ENCODE measurements at places on chromosomes 1 and 21. TPM values are rescaled to one million over a fixed set of nuclear protein-coding genes. Genes with fewer than 3 reads are reported as not detected.

DNA sequence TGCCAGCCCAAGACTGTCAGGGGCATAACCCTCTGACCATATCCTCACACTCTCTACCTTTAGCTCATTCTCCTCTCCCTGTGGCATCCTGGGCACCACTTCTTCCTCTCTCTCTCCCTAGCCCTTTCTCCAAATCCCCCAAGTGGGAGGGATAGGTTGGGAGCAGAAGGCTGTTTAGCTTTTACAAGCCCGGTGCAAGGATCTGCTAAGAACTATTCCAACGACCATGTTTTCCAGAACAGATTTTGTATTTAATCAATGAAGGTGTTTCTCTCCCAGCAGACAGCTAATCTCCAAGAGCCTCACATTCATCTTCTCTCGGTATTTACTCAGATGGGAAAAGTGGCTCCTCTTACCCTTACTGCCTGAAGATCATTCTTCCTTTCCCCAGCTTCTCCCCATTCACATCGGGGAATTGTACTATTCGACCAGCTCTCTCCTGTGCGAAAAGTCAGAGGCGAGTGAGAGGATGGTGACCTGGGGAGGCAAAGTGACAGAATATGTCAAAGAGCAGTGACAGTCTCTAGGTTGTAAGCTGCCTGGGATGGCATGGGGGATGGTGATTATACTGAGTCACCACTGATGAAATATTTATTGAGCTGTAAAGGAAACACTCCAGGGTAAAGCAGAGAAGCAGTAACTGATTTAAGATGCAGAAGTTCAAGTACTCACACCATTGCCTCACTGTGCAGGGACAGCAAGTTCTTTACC is 47.0 kb upstream of the RBM15 start:
- DNase-seq = no peak

The MPL gene
- 6.2 TPM for total RNA-seq

DNA sequence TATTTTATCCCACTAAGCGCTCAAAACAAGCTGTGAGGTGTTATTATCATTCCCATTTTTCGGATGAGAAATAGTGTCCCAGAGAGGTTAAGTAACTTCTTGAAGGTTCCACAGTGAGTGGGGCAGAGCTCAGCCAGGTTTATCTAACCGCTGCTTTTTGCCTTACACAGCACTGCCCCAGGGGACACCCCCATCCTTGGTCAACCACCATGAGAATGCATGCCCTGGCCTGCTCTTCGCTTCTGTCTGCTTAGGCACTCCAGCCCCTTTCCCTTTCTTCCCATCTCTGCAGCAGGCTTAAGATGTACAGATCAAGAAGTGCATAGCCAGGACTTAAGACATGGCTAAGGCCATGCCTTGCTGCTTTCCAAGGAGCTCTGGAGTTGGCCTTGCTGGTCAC is 159.0 kb upstream of the CD34 start:
- DNase-seq = no peak

DNA sequence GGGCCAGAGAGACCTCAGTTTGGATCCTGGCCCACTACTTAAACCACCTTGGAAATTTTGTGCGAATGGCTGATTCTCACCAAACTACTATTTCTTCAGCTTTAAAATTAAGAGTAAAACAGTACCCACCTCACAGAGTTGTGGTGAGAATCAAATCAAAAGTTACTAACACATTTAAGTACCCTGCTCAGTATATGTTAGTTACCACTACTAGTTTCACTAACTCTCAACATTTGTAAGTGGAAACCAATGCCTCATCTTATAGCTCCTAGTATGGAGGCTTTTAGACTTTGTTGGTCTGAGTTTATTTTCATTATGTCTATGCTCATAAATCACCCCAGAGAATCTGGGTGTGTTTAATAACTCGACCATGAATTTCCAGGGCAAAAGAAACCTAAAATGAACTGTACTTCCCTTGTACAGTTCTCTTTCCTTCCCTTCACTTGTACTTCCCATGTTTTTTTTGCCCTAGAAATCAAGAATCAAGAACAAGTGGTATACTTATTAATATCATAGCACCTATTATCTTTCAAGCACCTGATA is 11.6 kb upstream of the SERBP1 start:
- no peak for DNase-seq

DNA sequence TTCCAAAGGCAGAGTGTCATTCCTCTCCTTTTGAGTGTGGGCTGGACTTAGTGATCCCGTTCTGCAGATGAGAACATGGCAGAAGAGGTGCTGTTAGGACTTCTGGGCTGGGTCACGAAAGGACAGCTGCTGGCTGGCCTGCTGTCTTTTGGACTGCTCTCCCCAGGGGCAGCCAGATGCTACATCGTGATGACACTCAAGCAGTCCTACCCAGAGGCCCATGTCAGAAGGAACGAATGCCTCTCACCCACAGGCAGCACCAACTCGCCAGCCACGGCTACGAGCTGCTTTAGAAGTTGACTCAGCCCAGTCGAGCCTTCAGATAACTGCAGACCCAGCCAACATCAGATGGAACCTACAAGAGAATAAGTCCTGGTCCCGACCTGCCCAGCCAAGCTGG is 156.5 kb downstream of the KCNJ6 start:
- no peak for DNase-seq

The RAB25 gene
- 1.6 TPM for total RNA-seq

The KRTAP19-1 gene
- not detected for total RNA-seq

GRCh38 chr1:158257888-158258287 is 3.7 kb downstream of the CD1A start:
- no peak for DNase-seq

DNA sequence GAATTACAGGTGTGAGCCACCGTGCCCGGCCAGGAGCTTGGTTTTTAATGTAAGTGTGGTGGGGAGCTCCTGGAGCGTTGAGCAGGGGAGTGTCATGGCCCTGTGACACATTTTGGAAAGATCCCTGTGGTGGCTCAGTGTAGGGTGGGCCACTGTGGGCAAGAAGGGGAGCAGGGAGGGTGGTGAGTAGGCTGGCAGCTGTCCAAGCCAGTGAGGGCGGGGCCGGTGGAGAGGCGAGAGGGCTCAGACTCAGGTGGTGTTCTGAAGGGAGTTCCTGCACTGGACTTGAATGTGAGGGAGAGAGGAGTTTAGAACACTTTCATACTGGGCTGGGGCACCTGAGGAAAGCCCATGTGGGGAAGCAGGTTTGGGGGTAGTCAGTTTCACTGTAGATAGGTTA is 3.1 kb upstream of the EVA1B start:
- DNase-seq = no peak

- peak; percentile 11 for DNase-seq
Observed at GRCh38 chr1:117093870-117094621, 27.5 kb downstream of the TRIM45 start.

DNA sequence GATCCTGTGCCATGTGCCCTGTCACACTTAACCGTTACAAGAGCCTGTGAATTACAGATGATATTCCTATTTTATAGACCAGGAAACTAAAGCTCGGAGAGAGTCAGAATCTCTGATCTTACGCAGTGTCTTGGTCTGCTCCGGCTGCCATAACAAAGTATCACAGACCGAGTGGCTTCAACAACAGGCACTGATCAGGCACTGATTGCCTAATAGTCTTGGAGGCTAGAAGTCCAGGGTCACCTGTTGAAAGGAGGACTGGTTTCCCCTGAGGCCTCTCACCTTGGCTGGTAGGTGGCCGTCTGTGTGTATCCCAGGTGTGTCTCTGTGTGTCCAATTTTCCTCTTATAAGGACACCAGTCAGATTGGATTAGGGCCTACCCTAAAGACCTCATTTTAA is 31.5 kb upstream of the KCNE2 start:
- DNase-seq = no peak

The BRDT gene
- not detected for total RNA-seq

- peak; percentile 58 for DNase-seq
Observed at GRCh38 chr1:67766141-67766978, 66.9 kb downstream of the GNG12 start.

- no peak for DNase-seq
Observed at GRCh38 chr1:78758506-78758905, 108.9 kb downstream of the IFI44 start.

DNA sequence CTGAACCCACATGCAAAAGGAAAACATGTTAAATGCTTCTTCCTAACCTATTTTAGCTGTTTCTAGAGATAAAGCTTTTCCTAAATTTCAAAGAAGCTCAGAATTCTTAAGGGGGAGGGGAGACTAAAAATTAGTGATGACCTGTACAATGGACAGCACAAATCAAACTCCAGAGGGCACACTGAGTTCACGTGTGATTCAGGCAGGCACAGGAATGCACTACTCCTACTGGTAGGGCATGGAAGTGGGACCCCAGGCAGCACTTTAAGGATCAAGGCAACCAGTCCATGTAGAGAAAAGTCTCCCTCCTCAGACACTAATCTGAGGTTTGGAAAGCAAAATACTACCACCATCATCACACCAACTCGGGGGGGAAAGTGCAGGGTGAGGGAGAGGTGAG is 31.3 kb upstream of the CLCA4 start:
- peak; percentile 42 for DNase-seq

- no peak for DNase-seq
Observed at GRCh38 chr1:228378873-228379460, 27.7 kb downstream of the TRIM11 start.

- DNase-seq = no peak
Observed at GRCh38 chr21:27225151-27225550, 258.3 kb upstream of the ADAMTS5 start.

Measured in endothelial cell (in vitro differentiated cells).